Osteocyte (in vitro differentiated cells): ENCODE measurements at places on chromosomes 6 and 20. TPM values are rescaled to one million over a fixed set of nuclear protein-coding genes. Genes with fewer than 3 reads are reported as not detected.

- no peak for DNase-seq
These were observed 46.9 kb downstream of the GJA10 start for GRCh38 chr6:89941031-89941762.

Gene NNAT
- 14.7 and 14.9 TPM in 2 replicates for total RNA-seq

DNA sequence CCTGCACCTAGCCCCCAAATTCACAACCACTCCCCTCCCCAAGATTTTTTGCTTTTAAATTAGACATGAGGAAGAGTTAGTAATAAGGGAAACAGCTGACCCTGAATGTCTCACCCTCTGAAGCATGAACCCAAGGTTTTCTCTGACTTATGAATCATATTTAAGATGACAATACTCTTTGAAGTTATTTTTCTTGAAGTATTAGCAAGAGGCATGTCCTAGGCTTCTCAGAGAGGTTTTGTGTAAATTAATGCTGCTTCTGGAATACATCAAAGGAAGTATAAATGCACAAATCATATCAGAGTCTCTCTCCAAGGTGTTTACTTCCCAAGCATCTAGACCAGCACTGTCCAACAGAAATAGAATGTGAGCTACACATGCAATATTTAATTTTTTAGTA, 408.1 kb upstream of the MARCKS start:
- no peak for DNase-seq

GRCh38 chr20:36645998-36646397, at the start of gene SLA2:
Gene SLA2 (minus strand): TSS chr20:36646196. CDS start chr20:36641335, 4,861 bp downstream.
- DNase-seq = no peak

DNA sequence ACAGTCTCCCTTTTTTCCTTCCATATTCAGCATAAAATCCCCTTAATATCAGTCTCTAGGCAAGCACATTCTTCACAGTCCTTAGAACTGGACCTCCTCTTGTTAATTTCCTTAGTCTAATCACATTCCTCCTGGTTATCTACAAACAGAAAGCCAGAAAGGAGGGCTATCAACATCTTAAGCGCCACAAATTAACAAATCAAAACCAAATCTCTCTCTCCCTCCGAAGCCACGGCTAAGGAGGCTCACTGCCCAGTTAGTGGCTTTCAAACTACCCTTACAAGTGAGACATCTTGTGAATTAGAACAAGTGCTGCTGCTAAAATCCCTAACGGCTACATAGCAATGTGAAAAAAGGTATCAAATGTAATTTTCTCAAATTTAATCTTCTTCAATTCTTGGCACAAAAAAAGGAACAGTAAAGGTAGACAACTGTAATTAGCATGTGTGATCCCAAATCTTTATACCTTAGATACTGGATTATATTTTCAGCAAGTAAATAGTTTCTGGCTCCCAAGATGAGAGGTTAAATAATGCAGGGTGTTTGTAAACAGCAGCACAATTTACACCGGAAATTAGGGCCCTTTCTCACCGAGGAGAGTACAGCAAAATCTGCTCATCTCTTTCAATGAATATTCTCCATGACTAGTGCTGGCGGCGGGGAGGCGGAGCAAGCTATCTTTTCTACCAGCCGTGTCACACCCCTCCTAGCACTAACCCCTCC, 1.4 kb upstream of the TRIM39 start:
- no peak for DNase-seq

- DNase-seq = no peak
These were observed 165.2 kb downstream of the HAO1 start for GRCh38 chr20:7775072-7775471.

Gene PBOV1
- total RNA-seq = not detected in 2 replicates

Gene TMEM14A
- 20.4 and 21.5 TPM in 2 replicates for total RNA-seq
